ENCODE measurements at places on chromosomes 13 and 19. TPM values are rescaled to one million over a fixed set of nuclear protein-coding genes. Genes with fewer than 3 reads are reported as not detected.

- DNase-seq, result no peak
Measured at GRCh38 chr13:71922194-71922593, 55.2 kb upstream of the DACH1 start.

- DNase-seq, result no peak
Measured at GRCh38 chr19:41708481-41708880, at the start of gene CEACAM5. TSS of gene CEACAM5 (plus strand) at chr19:41708626. CDS start at chr19:41708732, 106 bp downstream.

GRCh38 chr13:93409816-93410215 lies 183.2 kb downstream of the GPC6 start:
- peak; percentile 21 for DNase-seq

SIGLEC9 gene
- 2.2 TPM for total RNA-seq

Measured in umbilical cord (tissue), 2 donors.